ENCODE measurements at places on chromosomes 7 and 10.

GRCh38 chr7:14016950-14017349 is 27.5 kb upstream of the ETV1 start:
- DNase-seq, result peak; percentile 14

GRCh38 chr10:90079819-90080218 is 378.4 kb downstream of the KIF20B start:
- DNase-seq, result no peak

DNA sequence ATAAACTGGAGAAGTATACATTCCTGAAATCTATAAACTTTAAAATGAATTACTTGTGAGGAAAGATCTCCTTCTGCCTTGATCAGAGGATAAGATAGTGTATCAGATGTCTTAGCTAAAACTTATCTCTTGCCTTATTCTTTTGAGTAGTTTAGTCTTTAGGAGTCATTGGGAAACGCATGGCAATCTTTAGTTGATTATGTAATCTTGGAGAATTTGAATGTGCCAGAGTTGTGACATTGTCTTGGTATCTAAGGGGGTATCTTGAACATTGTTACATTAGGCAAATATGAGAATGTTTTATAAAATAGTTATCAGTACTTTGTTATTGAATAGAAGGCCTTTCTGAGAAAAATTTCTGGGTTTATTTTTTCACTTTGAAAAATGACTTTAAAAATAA is 61.6 kb upstream of the ADRA2A start:
- DNase-seq, result peak; percentile 5

GRCh38 chr7:20778063-20778721 is 8.5 kb downstream of the SP8 start:
- DNase-seq, result no peak

GRCh38 chr7:70830060-70830395 is 301.9 kb upstream of the GALNT17 start:
- DNase-seq, result no peak

- DNase-seq, result peak; percentile 98
These were observed 57.8 kb downstream of the BAMBI start for GRCh38 chr10:28734938-28735759.

DNA sequence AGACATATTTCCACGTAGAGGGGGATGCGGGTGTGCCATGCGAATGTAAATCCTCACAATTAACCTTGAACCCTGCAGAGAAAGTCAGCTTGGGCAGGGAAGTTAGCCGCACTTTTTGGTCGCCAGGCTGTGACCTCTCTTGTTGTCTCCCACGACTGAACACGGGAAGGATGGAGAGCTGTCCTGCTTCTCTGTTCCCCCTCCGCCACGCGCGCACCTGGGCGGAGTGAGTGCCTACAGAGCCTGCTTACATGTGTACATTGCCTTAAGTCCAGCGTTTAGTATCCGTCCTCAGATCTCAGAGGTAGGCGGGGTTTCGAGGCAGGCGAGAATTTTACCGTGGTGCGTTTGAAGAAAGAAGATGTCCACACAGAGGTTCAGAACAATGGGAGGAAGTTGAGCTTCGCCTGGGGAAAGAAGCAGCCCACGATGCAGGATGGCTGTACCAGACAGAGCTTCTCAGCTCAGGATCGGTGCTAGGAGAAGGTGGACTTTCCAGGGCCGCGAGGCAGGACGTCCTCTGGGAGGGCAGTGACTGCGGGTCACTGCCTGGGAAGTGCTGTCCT is 482 bp upstream of the ERCC6 start:
- DNase-seq, result peak; percentile 78

GRCh38 chr10:100522107-100522801 is 2.6 kb upstream of the SEC31B start:
- no peak for DNase-seq

- no peak for DNase-seq
These were observed 45.3 kb downstream of the DOCK1 start for GRCh38 chr10:126950401-126951105.

DNA sequence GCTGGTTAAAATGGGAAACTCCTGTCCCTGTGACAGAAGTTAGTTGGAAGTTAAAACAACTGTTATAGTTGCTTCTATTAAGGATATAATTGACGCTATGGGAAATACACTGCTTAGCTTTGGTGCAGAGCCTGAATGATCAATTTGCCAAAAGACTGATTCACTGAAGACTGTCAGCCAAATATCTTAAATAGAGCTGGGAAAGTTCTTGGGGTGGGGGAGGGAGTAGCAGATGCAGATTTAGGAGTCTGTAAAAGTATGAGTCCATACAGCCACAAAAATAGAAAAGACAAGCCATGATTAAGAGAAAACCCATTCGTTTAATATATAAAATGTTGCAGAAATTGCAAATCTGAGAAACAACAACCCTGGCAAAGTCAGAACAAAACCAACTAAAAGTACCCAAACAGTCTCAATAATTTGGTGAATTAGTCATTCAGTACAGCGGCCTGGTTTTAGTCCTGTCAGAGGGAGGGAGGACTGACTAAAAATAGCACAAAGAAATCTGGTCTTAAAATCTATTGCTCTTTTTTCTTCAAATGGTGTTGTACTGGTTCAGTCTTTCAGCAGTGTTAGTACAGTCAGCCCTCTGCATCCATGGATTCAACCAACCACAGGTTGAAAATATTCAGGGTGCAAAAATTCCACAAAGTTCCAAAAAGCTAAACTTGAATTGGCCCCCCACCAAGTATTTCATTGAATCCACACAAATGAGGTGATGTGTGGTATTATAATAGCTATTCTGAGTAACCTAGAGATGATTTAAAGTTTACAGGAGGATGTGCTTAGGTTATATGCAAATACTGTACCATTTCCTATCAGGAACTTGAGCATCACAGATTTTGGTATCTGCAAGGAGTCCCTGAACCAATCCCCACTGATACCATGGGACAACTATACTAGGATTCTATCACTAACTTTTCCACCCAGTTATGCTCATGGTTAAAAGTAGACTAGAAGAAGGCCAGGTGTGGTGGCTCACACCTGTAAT is 30.0 kb downstream of the STK17A start:
- peak; percentile 81 for DNase-seq

DNA sequence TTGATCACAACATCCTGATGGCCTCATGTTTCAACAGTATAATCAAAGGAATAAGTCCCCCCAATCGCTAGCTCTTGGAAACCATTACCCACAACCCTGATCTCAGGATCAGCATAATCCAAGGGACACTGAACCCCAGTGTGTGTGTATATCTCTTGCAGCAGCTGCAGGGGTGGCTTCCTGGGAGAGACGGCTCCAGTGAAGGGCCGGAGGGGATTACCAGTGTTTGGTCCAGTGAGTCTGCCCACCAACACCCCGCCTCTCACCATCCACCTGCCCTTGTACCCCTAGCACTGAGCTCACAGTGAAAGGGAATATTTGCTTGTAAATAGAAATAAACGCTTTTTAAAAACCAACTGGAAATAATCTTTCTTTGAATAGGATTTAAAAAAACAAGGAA is 63.1 kb downstream of the FAM53B start:
- no peak for DNase-seq

DNA sequence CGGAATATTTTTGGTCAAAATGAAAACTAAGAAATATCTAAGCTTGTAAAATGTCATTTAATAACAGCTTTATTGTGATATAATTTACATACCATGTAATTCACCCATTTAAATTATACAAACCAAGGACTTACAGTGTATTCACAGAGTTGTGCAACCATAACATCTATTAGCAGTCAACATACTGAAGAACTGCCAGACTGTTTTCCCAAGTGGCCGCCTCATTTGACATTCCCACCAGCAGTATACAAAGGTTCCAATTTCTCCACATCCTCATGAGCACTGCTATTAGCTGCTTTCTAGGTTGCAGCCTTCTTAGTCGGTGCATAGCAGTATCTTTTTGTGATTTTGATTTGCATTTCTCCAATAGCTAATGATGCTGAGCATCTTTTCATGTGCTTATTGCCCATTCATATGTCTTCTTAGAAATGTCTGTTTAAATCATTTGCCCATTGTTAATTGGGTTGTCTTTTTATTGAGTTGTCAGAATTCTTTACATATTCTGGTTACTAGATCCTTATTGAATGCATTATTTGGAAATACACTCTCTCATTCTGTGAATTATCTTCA is 153.0 kb upstream of the FGFR2 start:
- no peak for DNase-seq

DNA sequence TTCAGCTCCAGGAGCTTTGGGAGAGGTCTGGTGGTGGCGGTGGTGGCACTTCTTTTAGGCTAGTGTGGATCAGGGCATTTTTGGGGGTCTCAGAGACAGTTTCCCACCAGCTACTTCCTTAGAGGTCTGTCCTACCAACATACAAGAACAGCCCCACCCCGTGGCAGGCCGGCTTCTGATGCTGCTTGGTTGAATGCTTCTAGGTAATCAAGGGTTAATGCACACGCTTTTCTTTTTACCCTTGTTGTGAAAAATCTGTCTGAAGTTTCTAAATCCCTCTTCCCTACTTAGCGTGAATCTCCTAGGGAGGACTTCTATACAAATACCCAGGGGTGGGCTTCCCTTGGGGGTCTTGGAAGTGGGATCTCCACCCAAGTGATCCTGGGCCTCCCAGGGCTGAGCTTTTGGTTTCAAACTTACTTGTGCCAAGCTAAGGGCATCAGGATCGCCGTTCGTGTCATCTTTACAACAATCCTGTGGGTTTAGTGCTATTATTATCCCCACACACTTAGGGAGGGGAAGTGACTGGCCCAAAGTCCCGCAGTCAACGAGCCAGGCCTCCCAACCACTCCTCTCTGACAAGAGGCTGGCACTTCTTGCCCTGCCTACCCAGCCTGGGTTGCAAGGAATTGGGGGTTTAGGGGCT is 1.7 kb downstream of the SH2B2 start:
- no peak for DNase-seq

DNA sequence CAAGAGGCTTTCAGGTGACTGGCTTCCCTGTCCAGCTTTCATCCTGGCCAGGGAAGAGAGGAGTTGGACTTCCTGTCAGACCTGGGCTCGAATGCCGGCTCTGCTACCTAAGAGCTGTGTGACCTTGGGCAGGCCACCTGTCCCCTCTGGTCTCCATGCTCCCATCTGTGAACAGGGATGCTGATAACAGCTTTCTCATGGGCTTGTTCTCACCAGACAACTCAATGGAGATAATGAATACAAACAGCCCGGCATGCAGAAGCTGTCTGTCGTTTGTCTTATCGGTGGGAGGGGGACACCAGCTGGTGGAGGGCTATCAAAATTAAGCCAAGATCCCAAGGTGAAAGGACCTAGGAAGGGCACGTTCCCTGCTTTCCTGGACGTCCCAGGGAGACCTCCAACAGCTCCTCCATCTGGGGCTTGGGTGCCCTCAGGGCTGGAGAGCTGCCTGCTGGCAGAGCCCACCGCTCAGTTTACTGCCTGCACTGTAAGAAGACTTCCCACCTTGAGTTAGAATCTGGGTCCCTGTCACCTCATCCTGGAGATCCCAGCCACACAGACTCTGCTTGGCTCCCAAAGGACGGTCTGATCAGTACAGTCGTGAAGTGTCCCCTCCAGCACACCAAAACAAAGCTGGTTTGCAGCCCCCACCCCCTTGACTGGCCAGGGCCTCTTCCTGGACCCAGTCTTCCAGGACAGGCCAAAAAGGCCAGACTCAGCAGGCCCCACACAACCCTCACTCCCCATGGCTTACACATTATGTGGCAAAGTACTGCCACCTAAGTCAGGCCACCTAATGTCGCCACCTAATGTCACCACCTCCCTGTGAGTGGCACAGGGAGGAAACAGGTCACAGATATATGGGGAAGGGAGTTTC is 40.9 kb downstream of the PPIF start:
- no peak for DNase-seq

DNA sequence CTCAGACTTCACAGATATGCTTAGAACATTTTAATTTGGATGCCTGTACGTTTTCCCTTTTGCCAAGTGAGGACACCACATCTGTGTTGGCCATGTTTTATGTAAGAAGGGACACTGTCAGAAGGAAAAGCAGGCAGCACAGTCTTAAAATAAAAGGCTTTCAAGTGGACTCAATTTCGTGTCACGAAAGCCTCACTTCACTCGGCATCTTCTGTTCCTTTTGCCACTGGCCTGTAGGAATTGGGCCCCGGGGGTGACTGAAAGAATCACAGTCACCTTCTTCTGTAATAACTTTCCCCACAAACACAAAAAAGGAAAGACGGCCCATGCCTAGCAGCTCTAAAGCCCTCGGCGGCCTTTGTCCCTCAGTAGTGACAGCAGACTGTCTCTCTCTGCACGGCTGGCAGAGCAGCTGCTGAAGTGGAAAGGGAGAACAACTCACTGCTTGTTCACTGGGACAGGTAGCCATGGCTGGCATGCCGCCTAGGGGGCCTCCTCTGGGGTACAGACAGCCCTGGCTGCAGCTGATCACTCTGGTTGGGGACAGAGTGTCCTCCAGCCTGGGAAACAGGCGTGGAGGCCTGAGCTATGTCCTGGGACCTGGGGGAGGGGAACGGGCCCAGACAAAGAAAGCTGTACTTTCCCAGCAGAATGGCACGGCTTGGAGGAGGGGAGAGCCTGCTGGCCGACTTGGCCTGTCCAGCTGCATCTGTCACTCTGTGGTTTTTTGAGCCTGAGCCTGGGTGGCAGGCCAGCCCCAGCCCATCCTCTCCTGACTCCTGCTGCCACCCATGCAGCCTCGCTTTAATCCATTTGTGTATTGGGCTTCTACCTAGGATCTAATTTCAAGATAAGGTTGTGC is 4.4 kb downstream of the RASSF4 start:
- DNase-seq, result no peak

DNA sequence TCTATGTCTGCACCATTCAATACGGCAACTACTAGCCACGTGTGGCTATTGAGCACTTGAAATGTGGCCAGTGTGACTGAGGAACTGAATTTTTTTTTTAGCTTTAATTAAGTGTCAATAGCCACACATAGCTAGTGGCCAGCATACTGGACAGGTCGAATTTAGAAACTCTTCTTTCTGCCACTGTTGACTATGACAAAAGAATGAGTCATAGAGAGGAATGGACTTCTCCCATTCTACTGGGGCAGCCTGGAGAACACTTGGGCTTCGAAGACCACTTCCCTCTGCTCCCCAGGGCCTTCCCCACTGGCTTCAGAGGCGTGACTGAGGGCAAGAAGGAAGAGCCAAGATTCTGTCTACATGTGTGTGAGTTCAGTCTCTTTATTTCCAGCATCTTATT is 137.5 kb downstream of the SNX10 start:
- no peak for DNase-seq

DNA sequence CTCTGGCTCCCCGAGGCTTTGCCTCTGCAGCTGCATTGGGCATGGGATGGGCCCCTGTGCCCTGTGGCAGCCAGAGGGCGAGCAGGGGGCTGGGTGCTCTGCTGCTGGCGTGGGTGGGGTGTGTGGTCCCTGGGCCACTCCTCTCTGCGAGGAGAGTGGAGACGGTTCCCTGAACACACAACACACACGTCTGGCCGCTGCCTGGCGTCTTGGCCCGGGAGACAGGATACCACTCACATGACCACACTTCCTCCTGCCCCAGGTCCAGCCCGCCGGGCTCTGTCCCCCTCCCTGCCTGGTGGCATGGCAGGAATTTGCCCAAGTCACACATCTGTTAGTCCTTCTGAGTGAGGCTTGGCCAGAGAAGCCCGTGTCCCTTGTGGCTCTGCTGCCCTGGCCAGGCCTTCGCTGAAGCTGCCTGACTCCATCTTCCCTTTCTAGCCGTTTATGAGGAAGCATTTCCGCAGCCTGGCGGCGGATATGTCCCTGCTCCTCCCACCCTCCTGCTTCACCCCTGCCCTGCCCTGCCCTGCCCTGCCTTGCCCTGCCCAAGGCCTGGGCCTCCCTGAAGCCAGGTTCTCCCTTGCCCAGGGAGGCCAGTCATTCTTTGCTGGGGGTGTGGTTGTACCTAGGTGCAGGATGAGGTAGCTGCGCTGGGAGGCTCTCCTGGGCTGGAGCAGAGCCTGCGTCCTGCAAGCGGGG is 3.0 kb downstream of the BRI3 start:
- peak; percentile 72 for DNase-seq

GRCh38 chr7:7265081-7266075 is 83.0 kb downstream of the C1GALT1 start:
- DNase-seq, result peak; percentile 50

Data from fibroblast of the aortic adventitia (primary cell).